ENCODE measurements at places on chromosomes 5 and 9.

DNA sequence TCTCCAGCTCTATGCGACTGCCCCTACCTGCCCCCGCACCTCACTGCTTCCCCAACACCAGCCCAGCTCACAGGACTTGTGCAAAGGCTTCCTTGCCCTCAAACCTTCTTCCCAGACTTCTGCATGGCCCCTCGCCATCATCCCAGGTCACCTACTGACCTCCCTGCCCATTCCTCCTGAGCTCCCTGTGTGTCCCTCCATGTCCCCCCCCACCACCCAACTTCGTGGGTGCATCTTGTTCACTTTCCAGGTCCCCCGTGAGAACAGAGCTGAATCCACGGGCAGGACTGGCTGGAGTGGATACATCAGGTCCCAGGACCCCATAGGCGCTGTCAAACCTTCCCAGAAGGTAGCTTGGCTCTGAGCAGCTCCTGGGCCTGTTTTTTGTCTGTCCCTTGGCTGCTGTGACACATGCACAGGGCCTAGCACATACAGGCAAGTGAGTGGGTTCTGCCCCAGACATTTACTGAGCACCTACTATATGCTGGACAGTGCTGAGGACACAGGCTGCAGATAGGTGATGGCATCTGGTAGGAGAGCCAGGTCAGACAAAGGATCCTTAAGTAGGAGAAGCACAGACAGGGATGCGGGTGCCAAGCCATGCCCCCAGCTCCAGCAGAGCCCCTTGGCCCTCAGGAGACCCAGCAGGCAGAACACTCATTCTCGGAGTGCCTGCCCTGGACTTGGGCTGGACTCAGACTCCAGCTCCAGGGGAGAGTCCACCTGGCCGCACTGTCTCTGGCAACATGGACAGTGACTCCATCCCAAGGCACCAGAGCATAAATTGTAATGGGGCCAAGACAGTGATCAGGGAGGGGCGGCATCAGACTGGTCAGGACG is 15.0 kb downstream of the NINJ1 start:
- DNase-seq, result no peak

DNA sequence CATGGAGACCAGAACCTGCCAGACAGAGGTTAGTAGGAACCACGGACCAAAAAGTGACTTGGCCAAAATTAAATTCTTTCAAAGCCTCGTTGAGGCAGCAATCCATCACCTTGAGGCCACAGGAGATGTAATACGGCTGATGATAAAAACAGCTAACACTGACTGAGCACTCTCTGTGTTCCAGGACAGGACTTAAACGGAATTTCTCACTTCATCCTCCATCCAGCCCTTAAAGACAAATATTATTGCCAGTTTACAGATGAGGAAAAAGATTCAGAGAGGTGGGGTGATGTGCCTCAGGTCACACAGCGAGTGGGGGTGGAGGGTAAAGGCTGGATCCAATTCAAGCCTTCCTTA is 25.1 kb downstream of the STK10 start:
- no peak for DNase-seq

GRCh38 chr5:88143693-88144218 is 124.9 kb downstream of the TMEM161B start:
- no peak for DNase-seq

- no peak for DNase-seq
These were observed 307.1 kb downstream of the TLE1 start for GRCh38 chr9:81382281-81382680.

- DNase-seq, result no peak
These were observed 4.6 kb upstream of the MYORG start for GRCh38 chr9:34381323-34381722.

GRCh38 chr9:82147798-82148425 is 159.3 kb downstream of the SPATA31D1 start:
- no peak for DNase-seq

GRCh38 chr9:93668261-93668871 is 92.0 kb downstream of the PHF2 start:
- DNase-seq, result peak; percentile 40

- DNase-seq, result no peak
These were observed 284.2 kb downstream of the SMARCA2 start for GRCh38 chr9:2299156-2299842.

DNA sequence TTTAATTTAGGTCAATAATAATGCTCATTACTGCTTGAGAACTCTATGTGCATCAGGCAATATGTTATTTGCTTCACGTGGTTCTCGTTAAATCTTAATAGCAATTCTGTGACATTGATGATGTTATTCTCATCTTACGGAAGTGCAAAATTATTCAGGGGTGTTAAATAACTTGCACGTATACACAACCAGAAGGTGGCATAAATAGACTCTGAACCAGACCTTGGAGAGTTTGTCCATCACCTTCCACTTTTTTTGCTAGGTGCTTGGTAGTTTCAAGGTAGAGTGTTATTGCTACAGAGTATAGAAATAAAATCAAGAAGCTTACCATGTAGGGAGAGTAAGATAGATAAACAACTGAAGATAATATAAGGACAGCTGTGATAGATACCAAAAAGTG is 23.6 kb upstream of the TNFAIP8 start:
- no peak for DNase-seq

DNA sequence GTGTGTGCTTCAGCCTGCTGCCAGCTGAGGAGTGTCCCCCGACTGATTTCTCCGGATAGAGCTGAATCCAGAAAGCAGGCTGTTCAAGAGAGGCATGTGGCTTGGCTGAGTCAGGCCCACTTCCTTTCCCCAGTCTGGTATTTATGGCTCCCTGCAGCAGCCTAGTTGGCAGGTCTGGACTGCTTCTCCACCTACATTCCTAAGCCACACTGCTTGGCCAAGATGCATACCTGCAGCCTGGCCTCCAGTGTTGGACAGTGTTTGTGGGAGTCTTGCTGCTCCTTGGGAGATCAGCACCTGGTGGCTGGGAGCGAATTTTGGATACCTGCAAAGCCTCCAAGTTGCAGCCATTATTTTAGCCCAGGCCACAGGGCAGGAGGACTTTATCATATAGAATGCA is 670.8 kb downstream of the ACTL7B start:
- peak; percentile 83 for DNase-seq

- peak; percentile 61 for DNase-seq
These were observed 7.7 kb downstream of the AQP3 start for GRCh38 chr9:33439731-33440130.

DNA sequence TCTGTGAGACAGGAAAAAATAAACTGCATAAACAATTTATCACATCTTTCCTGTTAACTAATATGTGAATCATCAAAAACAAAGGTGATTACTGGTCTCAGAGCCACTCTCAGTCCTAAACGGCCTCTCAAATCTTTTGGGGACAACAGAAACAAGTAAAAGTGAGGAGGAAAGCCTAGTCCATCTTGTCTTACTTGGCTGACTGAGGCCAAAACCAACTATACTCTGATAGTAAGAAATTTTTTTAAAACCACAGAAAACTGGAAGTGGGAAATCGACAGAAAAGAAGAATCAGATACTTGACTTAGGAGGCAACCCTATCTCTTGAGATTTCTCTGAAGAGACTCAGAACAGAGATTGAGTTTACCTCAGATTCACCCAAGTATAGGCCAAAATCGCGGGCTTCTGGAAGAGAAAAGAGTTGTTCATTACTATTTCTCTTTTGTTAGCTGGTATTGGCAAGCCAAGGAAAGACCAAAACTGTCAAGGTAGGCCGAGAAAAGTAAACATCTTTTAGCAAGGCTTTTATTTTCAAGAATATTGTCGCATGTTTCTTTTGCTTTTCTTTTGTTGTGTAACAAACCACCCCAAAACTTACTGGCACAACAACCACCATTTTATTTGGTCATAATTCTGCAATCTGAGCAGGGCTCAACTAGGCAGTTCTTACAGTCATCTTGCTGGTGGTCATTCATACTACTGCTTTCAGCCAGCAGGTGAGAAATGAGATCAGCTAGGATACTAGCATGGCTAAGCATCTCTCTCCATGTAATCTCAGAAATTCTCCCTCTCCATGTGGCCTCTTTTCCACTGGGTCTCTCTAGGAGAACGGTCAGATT is 46.1 kb downstream of the RFX3 start:
- DNase-seq, result peak; percentile 4

- DNase-seq, result peak; percentile 86
These were observed at the start of gene SERINC5 for GRCh38 chr5:80255811-80256712. Gene SERINC5, minus strand, starts transcription at chr5:80256048. Its CDS starts 126 bp downstream, at chr5:80255922.

DNA sequence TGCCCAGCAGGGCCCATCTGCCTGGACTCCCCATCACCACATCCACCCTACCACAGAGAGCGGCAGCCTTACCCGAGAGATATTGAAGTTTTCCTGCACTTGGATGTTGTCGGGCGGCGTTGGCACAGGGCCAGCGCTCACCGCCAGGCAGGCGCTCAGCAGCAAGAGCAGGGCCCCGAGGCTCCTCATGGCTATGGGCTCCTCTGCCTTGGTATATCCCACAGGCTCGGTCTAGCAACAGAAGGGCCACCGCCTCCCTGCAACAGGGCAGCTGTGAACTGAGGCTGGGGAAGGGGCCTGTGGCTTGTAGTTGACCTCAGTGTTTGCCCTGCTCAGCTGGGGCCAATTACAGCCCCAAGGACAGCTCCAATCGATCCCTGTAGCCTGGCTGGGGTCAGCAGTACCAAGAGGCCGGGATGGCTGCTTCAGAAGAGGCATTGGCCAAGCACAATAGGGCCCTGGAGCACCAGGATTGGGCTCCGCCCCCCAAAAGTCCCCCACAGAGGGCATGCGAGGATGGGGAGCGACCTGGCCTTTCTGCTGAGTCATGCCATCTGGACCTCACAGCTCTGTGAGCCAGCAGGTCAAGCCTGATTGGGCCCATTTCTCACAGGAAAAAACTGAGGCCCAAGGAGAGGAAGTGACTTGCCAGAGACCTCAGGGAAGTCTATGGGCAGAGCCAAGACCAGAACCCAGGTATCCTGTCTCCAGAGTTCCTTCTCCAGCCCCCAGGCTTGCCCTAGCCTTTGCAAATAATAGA is at the start of gene AMBP:
Gene AMBP (minus strand): TSS at position 280 of the 760 bp plus-strand sequence. CDS start 91 bp downstream, at position 189.
- DNase-seq, result no peak

GRCh38 chr5:76790632-76791290 is 28.1 kb upstream of the F2RL1 start:
- peak; percentile 50 for DNase-seq

GRCh38 chr9:32385152-32385884 is 875 bp downstream of the ACO1 start:
- no peak for DNase-seq

DNA sequence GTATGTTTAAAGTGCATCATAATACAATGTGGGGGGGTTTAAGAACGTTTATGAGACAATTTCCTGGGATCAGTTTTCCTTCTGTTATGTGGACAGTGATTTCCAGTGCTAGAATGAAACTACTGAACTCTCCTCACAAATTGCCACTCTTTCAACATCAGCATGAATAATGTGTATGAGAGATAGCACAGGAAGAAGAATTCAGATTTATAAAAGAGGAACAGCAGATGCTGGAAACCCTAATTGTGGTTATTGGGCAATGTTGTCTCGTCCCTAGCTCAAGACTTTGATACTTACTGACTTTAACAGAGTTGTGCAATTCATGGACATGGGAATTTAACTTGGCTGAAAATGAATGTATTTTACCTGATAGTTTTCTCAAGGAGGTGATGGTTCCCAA is 410.8 kb upstream of the MEF2C start:
- DNase-seq, result no peak

DNA sequence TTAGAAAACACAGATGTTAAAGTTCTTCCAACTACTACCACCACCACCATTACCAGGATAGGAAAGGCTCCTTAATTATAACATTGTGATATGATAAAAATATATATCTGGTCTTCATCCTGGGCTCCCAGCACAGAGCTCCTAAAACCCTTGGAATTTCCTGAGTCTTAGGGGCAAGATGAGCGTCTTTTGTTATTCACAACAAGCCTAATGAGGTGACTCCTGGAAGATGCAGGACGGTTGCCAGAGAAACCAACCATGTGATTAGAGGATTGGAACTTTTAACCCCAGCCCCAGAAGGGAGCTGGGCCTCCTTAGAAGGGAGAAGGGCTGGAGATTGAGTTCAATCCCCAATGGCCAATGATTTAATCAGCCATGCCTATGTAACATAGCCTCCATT is 148.0 kb upstream of the ADRA1B start:
- DNase-seq, result peak; percentile 73

- no peak for DNase-seq
These were observed 33.2 kb downstream of the F2RL2 start for GRCh38 chr5:76590027-76590426.

DNA sequence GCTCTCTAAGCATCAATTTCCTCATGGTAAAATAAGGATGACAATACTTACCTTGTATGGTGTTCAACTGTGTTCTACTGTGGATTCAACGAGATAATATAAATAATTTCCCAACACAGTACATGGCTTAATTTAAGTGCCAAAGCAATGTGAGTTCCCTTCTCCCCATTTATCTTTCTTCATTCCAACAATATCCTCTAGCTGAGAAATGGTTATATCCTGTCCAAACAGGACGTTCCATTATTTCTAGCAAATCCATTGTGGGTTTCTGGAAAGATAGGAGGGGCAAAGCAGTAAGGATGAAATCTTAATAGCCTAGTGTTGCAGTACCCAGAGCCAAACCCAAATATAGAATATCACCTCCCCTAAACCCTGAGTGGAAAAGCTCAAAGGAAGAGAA is 22.0 kb downstream of the ABCA1 start:
- DNase-seq, result no peak

- no peak for DNase-seq
These were observed 130.3 kb upstream of the CNTLN start for GRCh38 chr9:17004500-17004899.

DNA sequence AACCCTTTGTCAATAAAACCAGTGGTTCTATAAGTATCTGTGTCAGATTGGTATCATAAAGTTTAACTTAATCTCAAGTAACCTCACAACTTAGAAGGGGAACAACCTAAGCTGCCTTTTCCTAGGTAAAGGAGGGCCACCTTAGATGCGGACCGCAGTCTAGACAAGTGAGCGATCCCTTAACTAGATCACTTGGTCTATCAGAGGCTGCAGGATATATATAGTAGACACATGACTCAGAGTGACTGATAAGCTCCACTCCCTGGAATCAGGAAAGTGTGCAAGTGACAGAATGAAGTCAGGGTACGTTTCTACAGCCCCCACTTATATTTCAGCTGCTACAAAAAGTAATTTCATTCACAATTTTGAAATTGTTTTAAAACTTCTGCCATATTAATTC is 7.4 kb downstream of the REEP5 start:
- DNase-seq, result no peak

DNA sequence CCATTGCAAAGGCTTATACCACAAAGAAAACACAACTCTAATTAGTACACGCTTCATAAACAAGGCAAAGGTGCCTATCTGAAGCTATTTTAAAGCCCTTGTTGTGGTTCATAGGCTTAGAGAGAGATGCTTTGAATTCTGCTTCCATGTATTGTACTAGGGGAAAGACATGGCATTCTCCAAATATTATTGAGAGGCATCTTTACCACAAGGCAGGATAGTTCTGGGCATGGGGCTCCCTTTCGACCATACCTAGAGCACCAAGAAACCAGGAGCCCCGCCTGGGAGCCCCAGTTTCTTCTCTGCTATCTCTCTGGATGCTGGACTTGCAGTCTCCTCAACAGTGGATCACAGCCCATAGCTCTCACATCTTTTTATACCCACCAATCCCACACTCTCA is 93.7 kb downstream of the NFIB start:
- no peak for DNase-seq

- DNase-seq, result peak; percentile 34
These were observed 122.6 kb downstream of the APBA1 start for GRCh38 chr9:69549310-69550202.

GRCh38 chr5:178870411-178870810 is 10.7 kb downstream of the ZNF354B start:
- no peak for DNase-seq

- no peak for DNase-seq
These were observed 27.3 kb downstream of the GZMK start for GRCh38 chr5:55051357-55051756.

- DNase-seq, result peak; percentile 75
These were observed 1425.4 kb downstream of the FOXD4L5 start for GRCh38 chr9:63859475-63860215.
